SHP77 (cell line): ENCODE measurements at places on chromosomes 7 and 10.

DNA sequence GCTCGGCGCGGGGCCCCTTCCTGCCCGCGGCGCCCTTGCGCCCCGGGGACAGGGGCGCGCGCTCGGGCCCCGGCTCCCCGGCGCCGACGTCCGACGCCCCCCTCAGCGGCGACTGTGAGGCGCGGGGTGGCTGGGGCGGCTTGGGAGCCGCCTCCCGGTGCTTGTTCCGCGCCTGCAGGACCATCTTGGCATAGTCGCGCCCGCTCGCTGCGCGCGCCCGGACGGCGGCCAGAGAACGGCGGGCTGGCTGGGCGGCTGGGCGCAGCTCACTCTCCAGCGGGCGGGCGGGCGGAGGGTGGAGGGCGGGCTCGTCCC, at the start of gene DPY19L1:
Gene DPY19L1, minus strand, starts transcription at position 275 of the 315 bp plus-strand sequence. Its CDS starts 91 bp downstream, at position 184.
- no peak for DNase-seq

- DNase-seq = no peak
Observed at GRCh38 chr10:81708416-81708815, 166.6 kb upstream of the NRG3 start.

DNA sequence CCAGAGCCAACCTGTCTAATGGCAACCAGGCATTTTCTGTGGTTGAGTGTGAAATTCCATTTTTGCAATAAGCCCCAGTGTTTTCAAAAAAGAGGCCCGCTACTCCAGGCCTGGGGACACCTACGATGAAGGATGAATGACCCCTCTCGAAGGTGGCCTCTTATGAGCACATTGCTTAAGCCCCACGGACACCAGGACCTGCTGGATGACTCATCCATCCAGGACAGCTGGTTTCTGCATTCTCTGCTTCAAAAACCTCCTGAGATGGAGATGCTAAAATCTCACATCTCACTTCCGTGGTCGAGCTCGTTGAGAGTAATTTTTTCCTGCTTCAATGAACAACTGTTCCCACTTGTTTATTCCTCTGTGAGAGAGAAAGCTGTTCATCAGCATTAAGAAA, 150.2 kb upstream of the FZD8 start:
- no peak for DNase-seq

GRCh38 chr7:149856583-149856982, 17.2 kb upstream of the ATP6V0E2 start:
- DNase-seq = no peak

- DNase-seq = peak; percentile 37
Observed at GRCh38 chr7:28729727-28730126, 228.4 kb downstream of the TRIL start.

DNA sequence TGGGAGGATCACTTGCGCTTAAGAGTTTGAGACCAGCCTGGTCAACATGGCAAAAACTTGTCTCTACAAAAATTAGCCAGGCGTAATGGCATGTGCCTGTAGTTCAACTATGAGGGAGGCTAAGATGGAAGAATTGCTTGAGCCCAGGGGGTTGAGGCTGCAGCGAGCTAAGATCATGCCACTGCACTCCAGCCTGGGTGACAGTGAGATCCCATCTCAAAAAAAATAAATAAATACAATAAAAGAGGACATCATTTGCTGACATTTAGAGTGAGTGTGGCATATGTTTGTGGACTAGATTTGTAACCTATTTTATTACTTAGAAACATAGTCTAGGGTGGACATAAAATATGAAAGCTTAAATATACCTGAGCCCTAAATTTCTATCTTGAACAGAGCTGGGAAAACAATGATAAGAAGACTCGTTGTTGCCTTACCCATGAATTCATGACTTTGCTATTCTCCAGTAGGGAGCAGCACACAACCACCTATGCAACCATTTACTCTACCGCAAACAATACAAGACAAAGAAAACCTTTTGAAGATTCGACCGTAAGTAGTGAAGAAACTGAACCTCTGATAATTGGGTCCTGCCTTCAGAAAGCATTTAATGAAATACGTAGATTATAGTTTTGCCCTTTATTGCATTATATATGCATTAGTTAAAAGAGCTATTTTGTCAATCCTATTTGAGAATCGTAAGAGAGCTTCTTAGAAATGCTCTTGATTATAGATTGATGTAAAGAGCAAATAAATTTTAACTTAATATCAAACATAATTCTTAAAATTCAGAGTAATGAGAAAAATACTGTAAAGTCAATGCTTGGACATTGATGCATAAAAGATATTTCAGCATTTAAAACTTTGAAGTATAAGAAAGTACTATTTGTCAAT, 83.5 kb downstream of the GNAT3 start:
- DNase-seq = peak; percentile 34
